HepG2 (cell line): ENCODE measurements at places on chromosomes 4 and X. TPM values are rescaled to one million over a fixed set of nuclear protein-coding genes. Genes with fewer than 3 reads are reported as not detected.

DNA sequence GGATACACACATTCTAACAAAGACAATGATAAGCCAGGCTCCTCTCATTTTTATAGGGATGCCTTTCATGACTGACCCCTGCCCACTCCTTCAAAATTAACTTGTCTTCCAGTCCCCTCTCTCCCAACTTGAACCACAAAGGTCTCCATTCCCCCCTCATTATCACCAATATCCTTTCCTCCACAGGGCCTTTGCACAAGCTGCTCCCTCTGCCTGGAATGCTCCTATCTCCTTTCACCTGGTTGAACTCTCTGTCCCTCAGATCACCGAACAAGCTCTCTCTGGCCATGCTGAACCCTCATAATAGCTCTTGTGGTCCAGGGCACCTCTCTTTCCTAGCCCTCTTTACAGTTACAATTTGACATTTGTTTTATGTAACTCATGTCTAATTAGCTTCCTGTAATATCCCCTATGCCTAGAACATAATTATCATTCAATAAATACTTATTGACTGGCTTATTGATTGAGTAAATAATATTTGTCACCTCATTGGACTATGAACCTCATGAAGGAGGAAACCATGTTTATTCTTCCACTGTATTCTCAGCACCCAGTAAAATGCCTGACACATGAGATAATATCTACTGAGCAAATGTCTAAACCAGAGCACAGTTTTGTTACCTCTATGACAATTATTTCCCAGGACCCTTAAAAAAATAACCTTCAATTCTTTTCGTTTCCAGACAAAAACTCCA, 266.3 kb upstream of the RASGEF1B start:
- DNase-seq, result peak; percentile 1

DNA sequence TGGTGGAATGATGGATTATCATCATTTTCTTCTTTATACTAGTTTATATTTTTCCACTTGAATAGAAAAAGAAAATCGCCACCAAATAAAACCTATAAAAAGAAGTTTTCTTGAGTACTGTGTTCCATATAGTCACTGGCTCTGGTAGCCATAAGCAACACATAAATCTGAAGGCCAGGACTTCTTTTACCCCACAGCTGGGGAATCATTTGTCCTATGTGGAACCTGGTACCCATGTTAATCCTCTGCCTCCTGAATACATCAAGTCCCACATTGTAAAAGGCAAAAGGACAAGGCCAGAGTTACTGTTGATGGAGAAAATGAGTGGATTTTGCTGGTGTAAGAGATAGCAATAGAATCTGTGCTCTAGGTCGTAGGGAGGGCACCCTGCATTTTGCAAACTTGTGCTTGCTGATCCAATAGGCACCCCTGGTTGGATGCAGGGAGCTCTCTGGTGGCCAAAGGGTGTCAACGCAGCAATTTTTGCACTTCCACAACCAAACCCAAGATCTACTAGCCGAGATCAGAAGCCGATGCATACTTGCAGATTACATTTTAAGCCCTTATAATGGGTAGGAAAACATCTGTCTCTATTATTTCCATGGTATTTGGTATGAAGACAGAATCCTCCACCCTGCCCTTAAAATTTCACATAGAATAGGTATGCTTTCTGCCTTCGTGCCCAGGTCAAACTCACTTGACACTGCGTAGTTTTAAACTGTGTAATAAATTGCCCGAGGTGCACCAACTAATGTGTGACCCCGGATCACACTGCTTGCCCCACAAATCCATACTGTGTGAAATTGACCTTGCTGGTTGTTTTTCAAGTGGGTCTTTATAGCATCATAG, 146.2 kb upstream of the SCML1 start:
- DNase-seq, result peak; percentile 3

DNA sequence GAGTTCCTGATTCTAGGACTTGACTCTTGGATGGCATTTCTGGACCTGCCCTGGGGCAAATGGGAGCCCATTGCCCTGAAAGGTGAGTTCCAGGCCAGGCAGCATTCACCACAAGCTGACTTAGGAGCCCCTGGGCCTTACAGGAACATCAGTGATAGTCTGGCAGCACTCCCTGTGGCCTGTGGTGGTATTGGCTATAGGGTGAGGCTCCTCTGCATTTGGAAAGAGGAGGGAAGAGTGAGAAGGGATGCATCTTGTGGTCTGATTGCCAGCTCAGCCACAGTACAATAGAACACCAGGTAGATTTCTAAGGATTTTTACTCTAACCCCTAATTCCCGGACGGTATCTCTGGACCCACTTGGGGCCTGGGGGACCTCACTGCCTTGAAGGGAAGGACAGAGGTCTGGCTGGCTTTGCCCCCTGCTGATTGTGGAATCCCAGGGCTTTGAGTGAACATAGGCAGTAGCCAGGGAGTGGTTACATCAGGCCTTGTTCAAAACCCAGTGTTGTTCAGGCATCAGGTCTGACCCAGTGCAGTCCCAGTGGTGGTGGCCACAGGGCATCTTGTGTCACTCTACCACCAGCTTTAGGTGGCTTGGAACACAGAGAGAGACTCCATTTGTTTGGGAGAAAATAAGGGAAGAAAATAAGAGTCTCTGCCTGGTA, 32.9 kb downstream of the MAGED4 start:
- DNase-seq, result peak; percentile 2

- DNase-seq, result no peak
Observed at GRCh38 chrX:1788300-1788911, 173.5 kb downstream of the ASMT start.

DNA sequence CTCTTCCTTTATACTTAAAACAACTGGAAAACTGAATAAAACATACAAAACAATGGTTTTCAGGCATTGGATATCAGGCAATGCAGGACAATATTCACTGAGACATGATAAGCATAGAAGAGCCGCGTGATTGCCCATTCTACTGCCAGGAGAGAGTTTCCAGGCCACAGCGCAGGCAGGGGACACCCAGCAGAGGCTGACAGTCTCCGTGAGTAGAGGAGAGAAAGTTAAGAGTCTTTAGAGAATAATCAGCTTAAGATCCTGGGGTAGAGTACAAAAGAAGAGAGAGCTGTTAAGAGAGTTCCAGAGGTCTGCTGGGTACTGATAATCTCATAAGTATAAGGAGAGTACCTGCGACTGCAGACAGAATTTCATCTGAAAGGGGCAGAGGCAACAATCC, 18.4 kb upstream of the FRAS1 start:
- DNase-seq, result no peak

- DNase-seq, result no peak
Observed at GRCh38 chr4:165457793-165458192, 79.0 kb downstream of the CPE start.

DNA sequence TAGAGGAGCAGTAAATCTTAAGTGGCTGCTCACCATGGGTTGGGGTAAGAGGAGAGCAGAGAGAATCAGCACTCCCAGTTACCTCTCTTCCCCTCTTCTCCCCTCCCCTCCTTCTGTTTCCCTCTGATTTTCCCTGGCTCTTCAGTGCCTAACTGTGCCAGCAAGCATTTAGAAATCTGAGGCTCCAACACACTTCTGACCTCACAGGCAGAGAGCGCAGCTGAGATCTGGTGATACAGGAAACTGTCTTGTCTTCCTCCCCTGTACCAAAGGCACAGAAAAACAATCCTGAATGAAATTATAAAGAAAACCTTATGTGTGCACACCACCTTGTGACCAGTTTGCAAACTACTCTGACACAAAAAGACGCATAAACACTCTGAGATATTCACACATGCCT, 82.4 kb upstream of the SMIM10 start:
- no peak for DNase-seq

- no peak for DNase-seq
Observed at GRCh38 chrX:110044346-110045249, 41.7 kb downstream of the TMEM164 start.

DNA sequence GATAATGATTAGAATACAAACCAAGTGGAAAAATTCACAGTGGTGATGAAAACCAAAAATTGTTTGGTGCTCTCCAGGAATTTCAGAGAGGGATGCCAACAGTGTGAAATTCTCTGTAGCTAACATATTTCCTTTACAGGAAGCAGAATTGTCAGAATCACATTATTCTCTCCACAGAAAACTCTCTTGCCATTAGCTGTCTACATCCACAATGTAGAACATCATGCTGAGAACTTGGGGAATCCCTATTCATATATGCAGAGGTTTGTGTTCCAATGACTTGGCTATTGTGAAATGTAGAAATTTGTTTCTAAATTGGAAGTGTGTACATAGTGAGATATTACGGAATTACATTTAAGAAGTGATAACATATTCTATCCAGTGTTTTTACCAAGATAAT, 142.0 kb downstream of the PCDH7 start:
- DNase-seq, result no peak

- DNase-seq, result no peak
Observed at GRCh38 chrX:105375816-105376215, 155.3 kb upstream of the TEX13A start.

- DNase-seq, result no peak
Observed at GRCh38 chrX:20980426-20980825, 393.8 kb upstream of the CNKSR2 start.

DNA sequence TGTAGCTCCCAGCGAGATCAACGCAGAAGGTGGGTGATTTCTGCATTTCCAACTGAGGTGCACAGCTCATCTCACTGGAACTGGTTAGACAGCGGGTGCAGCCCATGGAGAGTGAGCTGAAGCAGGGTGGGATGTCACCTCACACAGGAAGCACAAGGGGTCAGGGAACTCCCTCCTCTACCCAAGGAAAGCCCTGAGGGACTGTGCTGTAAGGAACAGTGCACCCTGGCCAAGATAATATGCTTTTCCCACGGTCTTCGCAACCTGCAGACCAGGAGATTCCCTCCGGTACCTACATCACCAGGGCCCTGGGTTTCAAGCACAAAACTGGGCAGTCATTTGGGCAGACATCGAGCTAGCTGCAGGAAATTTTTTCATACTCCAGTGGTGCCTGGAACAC, 216.4 kb upstream of the TET2 start:
- no peak for DNase-seq

DNA sequence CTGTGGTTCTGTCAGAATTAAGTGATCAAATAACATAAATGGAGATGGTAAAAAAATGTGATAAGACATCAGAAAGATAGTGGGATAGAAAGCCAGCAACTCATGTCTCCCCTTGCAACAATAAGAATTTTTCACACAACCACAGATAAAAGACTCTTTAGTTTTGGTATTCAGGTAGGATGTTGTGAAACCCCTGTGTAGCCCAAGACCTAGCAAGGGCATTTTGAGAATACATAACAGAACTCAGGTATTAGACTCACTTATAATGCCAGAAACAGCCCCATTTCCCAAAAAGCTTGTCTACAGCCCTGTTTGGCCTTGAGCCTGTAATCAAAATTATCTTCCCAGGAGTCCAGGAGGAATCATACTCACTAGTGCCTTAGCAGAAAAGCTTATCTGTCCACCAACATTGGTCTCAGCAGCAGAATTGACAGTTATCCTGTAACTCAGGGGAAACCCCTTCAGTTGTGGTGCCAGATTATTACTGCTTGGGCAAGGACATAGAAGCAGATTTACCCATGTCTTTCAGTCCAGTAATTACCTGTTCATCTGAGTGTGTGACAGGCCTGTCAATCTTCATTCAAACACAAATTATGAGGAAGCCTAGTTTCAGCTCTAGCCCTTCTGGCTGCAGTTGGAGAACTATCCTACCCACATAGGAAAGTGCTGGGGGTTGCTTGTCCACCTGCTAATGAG, 41.0 kb upstream of the UGT2B17 start:
- no peak for DNase-seq

DNA sequence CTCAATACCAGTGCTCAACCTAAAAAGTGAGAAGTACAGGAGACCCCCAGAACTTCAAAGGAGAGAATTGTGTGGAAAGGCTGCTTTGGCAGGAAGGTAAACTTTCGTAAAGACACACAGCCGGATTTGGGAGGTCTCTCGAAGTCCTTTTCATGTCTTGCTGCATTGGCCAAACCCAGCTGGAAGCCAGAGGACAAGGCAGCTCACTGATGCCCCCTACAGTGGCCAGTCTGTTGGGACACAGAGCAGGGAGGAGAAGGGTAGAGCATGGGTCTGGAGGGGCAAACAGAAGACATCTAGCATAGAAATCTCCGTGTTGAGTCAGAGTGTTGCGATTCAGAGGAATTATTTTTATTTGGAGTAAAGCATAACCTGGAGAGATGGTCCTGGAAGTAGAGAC, 198.9 kb downstream of the ANK2 start:
- DNase-seq, result peak; percentile 10

The TXK gene
- not detected in 2 replicates for polyA plus RNA-seq

The GK2 gene
- not detected in 2 replicates for polyA plus RNA-seq

The ACE2 gene
- 0.44 and 0.46 TPM in 2 replicates for polyA plus RNA-seq

The NPY1R gene
- not detected in 2 replicates for polyA plus RNA-seq
